ENCODE measurements at places on chromosomes 5 and 9.
A peak's percentile ranks its signal among the peaks of the same experiment; 100 is the strongest.

DNA sequence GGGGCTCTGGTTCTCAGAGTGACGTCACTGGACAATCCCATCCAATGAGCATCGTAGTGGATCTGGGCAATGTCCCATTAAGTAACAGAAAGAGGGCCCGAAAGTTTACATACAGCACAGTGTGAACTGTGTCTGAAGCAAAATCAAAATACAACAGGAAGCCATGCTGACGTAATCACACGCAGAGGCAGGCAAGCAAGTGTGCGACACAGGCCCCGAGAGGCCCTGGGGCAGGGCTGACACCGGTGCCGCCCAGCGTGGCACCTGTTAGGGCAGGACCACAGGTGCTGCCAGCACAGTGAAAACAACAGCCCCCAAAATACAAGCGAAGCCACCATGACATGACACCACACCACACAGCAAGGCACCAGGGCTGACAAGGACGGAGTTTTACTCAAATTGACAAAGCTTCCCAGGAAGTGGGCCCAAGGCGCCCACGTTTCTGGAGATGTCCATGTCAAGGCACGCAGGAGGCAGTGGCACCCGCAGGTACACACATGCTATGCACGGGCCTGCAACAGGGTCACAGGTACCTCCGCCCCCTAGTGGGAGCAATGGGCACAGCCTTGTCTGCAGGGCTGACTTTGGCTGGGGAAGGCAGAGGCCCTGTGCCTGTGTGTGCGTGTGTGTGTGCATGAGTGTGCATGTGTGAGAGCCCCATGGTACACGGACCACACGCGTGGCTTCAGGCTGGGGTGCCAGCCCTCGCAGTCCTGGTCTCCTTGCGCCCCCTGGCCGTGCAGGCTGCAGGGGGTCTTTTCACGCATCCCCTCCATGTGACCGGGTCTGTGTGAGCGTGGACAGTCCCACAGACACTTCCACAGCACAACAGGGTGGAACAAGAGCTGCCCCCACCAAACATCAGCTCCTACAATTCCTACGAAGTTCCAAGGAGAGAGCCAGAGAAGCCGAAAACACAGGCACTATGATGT is 19.6 kb downstream of the QSOX2 start:
- peak; percentile 44 for DNase-seq

DNA sequence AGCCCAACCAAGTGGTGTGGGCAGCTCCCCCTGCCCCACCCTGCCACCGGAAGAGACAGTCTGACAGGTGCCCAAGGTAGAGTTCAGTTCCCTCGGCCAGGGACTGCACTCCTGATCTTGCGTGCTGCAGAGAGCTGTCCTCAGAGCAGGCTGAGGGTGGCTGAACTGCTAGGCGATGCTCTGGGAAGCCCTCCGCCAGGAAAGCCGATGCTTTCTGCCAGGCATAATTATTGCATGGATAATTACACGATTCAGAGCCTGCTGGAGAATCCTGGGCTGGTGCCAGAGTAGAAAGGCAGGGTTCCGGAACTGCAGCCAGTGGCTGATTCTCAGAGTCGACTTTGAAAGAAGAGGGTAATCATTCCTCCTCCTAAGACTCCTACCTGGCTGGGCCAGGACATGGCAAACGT is 19.3 kb downstream of the KCNIP1 start:
- no peak for DNase-seq

- no peak for DNase-seq
These were observed 83.7 kb downstream of the PCSK5 start for GRCh38 chr9:75974016-75974766.

DNA sequence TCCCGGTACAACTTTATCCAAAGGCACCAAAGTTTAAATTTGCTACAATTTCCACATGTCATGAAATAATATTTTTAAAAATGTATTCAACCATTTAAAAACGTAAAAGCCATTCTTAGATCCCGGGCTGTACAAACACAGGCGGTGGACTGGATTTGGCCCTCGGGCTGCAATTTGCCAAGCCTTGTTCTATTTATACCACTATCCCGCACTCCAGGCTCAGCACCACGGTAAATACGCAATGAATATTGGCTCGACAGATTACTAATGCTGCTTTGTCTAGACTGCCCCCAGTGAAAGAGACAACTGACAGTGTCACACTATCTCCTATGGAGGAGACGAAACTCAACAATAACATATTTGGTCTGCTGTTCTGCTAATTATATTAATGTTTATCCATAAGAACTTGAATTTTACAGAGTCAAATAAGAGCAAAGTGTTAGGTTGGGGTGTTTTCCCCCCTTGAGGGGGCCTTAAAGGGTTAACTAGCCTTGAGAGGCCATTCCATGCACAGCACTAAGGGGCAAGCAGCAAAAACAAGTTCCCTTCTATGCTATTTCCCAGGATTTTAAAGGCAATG is 98.1 kb downstream of the MARCHF11 start:
- no peak for DNase-seq

Measured in H1 (cell line).